ENCODE measurements at places on chromosomes 16 and 17.

DNA sequence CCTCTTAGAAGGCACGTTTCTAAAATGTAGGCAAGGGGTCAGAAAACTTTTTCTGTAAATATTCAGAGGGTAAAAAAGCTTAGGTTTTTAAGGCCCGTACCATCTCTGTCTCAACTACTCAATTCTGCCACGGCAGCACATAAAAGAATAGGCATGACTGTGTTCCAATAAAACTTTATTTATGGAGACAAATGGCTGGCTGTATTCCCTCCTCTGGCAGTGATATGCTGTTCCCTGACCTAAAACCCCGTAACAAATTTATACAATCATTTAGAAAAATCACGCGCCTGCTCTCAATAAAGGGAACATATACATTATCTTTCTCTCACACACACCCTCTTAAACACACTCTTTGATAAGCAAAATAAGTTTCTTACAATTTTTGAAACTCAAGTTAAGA is 138.7 kb downstream of the ZFHX3 start:
- DNase-seq: no peak

DNA sequence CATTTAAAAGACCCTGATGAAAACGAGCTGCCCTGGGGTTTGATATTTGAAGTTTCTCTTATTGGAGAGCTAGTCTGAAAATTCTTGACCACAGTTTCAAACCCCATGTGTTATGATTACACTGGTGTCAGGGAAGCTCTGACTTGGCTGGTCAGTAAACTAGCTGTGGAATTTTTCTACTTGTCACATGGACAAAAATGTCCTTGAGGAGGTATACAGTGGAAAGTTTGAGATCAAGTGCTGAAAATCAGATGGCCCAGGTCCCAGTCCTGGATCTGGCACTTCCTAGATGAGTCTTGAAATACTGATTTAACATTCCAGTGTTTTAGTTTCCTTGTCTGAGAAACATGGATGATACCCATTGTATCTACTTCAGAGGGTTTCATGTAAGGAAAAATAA is 30.7 kb upstream of the SOX9 start:
- DNase-seq: no peak

DNA sequence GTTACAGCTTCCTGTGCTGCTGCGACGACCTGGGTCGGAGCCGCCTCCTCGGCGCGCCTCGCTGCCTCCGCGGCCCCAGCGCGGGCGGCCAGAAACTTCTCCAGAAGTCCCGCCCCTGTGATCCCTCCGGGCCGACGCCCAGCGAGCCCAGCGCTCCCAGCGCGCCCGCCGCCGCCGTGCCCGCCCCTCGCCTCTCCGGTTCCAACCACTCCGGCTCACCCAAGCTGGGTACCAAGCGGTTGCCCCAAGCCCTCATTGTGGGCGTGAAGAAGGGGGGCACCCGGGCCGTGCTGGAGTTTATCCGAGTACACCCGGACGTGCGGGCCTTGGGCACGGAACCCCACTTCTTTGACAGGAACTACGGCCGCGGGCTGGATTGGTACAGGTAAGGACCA is 746 bp downstream of the HS3ST2 start:
- no peak for DNase-seq

DNA sequence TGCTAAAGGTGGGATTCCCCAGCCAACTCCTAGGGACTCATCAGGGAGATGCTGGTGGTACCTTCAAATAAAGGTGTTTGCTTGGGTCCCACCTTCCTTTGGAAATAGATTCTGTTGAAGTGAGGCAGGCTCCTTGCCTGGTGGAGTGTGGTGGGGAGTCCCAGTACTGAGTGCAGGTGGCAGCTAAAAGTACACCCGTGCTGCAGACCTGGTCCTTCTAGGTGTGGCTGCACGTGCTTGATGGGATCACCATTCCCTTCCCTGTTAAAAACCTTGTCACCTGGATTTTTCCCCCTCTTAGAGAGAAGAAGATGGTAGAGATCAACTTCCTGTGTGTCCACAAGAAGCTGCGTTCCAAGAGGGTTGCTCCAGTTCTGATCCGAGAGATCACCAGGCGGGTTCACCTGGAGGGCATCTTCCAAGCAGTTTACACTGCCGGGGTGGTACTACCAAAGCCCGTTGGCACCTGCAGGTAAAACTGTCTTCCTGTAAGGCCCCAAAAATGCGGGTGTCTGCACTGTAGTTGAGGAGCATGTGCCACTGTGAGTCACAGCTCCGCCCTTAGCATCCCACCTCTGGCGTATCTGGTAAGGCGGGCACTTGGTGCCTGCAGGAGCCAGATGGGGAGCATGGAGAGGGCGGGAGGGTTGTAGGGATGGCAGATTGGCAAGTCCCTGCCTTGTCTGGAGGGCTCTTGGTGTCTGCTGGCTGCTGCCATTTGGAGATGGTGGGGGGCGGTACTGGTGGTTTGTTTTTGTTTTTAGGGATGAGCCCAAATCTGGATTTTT is 34.0 kb downstream of the PLCD3 start:
- DNase-seq: no peak

GRCh38 chr16:65316808-65317207 is 194.9 kb upstream of the CDH11 start:
- no peak for DNase-seq

Data from central memory CD4-positive, alpha-beta T cell (primary cell).